ENCODE measurements at places on chromosomes 1 and 21.

DNA sequence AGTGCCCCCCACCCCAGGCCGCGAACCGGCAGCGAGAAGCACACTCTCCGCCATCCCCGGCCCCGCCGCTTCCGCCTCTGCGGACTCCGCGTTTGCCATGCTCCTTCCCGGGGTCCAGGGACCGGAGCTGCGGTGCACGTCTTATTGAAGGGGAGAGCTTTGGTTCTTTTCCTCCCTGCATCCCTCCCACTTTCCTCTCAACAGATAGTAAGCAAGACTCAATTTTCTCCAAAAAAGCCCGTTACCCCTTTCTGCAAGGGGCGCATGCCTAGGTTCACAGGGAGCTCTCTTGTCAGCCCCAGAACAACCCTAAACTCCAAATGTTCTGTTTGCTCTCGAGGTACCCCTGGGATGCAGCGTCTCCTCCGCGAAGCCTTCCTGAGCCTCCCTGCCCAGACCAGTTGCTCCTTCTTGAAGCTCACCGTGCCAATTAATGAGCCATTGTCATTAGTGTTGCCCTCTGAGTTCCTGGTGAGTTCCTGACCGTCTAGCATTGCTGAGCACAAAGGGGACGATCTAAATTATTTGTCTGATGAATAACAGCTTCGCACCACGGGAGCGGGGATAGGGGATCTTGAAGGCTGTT is 8.1 kb downstream of the FOXD3 start:
- no peak for ATAC-seq

GRCh38 chr1:9244501-9245229 is 10.1 kb downstream of the H6PD start:
- no peak for ATAC-seq

DNA sequence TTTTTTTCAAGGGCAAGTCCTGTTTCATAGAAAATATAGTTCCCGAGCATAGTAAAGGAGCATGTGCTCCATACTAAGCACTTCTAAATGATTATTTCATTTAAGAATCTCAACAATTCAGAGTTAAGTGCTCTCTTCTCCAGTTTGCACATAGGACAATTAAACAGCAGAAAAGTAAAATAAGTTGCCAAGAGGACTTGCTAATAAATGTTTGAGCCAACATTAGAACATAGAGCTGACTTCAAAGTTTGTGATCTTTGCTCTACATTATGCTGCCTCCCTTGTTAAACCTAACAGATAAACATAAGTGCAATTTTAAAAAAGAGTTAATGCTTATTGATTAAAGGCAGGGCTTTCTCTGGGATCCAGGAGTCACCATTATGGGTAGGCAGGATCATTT is 23.8 kb upstream of the RAP1A start:
- no peak for ATAC-seq

DNA sequence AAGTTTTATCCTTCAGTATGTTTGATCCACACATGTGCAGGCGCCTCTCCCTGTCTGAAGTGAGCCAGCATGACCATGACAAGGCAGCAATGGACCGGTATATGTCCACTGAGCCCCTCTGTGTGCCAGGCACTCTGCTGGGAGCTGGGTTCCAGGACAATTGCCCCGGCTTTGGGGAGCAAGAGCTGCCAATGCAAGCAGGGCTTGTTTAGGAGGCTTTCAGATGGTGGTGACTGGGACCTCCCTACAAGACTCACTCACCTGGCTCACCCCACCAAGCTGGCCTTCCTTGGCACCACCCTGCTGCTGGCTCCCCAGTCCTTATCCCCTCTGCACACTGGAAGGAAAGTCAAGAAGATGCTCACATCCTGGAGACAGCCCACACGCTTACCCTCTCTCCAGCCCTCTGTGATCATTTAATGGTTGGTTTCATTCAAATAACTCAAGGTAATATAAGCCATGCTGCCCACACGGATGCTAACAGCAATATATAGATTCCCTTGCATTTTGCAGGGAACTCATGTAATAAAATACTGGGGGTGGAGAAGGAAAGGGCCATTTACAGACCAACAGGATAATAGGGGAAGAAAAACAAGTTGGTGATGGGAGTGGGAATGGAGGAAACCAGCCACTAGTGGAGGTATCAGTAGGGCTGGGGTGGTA is 23.6 kb downstream of the KCND3 start:
- ATAC-seq = no peak

- ATAC-seq = no peak
Measured at GRCh38 chr1:214018386-214019268, 30.9 kb downstream of the PROX1 start.

- ATAC-seq = no peak
Measured at GRCh38 chr1:244634546-244634945, 18.4 kb upstream of the DESI2 start.

DNA sequence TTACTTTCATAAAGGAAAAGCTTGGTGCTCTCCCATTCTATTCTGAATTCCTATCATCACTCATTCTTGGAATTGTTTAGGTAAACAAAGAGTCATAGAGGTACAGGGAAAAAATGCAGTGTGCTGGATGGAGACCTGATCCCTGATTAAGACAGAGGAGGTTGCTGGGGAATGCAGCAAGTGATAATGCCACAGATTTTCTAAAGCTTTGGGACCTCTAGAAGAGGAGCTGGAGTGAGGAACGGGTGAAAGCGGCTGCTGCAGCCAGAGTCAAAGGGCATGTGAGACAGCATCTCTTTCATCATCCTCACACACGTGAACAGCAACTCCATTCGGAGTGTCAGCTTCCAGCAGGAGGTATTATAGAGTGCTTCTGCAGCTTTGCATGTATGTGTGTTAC is 54.9 kb upstream of the DIPK1A start:
- ATAC-seq = no peak

- no peak for ATAC-seq
Measured at GRCh38 chr1:202616355-202616915, 93.8 kb downstream of the SYT2 start.

- ATAC-seq = no peak
Measured at GRCh38 chr1:94528299-94528698, 13.3 kb downstream of the F3 start.

DNA sequence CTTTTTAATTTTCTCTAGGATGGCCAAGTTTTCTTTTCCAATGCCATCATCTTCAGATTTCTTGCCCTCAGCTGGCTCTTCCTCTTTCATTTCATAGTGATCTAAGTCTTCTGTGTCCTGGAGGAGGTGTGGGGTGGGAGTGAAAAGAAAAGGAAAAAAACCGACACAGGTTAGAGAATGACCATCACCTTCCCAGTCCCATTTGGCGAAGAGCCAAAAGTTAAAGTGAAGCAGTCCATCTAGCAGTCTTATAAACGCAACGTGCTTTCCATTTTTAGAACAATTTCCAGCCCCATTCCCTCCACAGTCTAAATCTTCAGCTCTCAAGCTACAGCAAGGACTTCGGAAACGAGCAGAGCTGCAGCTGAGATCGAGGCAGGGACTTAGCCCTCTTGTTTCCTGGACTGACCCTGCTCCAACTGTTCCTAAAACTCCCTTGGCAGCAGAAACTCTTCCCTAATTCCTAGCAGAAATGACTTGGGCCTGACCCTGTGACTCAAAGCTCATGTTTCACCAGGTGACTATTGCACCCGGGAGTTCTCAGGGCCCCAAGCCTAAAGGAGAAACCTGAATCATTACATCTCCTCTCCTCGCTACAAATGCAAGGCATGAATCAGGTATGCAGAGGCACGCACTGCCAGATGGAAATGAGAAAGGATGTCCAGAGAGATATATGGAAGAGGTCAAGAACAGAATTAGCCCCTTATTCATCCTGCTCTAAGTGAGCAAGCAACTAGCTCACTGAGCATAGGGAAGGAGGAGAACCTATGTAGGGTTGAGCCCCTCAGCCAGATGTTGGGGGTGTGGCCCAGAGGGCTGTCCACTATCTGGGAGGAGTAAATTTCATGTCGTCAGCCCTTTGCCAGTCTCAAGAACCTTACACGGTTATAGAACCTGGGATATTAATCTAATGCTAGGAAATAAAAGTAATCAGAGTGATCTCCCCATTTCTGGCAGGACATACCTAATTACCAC is 5.1 kb downstream of the UBE2Q1 start:
- no peak for ATAC-seq

DNA sequence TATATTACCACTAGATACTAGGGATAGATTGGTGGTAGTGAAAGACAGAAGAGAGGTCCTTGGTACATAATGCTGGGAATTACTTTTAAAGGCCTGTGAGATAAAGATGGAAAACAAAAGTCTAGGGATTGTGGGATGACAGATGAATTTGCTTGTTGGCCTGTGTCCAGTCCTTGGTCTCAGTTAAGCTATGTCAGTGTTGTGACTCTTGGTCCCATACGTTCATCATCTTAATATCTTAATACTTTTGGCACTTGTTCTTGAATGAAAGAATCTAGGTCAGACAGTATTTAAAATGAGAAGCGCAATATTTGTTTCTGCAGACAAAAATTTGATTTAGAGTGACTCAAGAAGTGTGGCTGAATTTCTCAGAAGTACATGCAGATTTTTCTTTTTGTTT is 7.6 kb downstream of the RPL5 start:
- ATAC-seq = no peak

GRCh38 chr21:28821276-28822122 is 171.2 kb downstream of the LTN1 start:
- no peak for ATAC-seq

- no peak for ATAC-seq
Measured at GRCh38 chr1:204684206-204684570, 1.4 kb downstream of the LRRN2 start.

- ATAC-seq = no peak
Measured at GRCh38 chr1:190578526-190578925, 100.9 kb upstream of the BRINP3 start.
